ENCODE measurements at places on chromosomes 2 and 18.

GRCh38 chr2:170213651-170214050 lies 35.7 kb downstream of the MYO3B start:
- no peak for DNase-seq

DNA sequence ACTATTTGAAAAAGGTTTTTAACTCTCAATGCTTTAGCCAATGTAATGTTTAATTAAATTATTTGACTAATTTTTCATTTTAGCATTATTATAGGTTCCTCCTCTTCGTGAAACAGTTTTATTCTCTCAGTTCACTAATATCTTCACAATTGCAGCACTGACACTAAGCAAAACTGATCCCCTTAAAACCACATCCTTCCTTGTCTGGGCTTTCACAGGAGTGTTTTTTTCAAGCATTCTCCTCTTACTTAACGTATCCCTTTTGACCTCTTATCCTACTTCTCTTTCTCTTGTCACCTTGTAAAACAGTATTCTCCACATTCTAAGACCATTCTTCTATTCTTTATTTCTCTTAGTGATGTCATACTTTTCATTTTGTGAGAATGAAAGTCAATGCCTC lies 112.8 kb downstream of the DSC3 start:
- no peak for DNase-seq

- DNase-seq, result peak; percentile 89
These were observed at the start of gene TUBA4A for GRCh38 chr2:219253753-219254589. TUBA4A (minus strand) TSS chr2:219253918; CDS start chr2:219253858, 60 bp downstream.

- DNase-seq, result no peak
These were observed 496.7 kb downstream of the EIPR1 start for GRCh38 chr2:2880938-2881337.

DNA sequence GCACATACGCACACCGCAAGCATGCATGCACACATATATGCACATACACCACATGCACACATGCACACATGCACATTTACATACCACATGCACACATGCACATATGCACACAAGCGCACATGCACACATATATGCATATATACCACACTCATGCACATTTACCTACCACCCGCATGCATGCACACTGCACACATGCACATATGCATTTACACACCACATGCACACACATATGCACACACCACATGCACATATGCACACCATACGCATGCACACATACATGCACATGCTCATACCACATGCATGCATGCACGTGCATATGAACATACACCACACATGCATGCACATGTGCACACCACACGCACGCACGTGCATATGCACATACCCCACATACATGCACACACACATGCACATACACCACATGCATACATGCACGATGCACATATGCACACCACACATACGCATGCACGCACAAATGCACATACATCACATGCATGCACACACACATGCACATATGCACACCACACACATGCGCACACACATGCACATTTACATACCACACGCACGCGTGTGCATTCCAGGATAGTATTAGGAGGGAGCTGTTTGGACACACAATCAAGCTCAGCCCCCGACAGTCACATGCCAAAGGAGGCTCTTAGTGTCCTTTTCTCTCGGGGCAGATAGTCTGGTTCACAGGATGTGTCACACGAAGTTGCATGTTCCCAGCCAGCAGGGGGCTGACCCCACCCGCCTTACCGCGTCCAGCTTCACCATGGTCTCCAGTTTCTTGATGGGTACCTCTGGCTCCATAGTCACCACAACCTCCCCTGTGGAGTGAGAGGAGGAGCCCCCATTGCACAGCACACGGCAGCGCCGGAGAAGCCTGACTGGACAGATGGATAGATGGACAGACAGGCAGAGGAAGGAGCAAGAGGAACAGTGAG lies 5.9 kb downstream of the OTOF start:
- no peak for DNase-seq

- no peak for DNase-seq
These were observed 49.9 kb upstream of the ASPRV1 start for GRCh38 chr2:70011335-70011734.

DNA sequence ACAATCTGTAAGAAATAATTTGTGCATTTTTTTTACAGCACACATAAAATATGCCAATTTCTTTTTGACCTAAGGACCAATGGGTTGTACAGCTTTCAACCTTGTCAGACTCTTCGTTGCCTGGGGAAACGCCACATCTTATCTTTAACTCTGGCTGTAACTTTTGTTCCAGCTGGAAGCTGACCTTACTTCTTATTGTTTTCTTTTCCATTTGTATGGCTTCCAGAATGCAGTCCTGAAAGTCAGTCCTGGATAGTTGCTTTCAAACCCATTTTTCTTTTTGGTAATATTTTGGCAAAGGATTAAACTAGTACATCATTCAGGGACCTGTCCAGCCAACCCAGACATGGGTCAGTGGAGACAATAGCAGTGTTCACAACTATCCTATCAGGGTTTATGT lies 686.5 kb upstream of the CDH2 start:
- no peak for DNase-seq

DNA sequence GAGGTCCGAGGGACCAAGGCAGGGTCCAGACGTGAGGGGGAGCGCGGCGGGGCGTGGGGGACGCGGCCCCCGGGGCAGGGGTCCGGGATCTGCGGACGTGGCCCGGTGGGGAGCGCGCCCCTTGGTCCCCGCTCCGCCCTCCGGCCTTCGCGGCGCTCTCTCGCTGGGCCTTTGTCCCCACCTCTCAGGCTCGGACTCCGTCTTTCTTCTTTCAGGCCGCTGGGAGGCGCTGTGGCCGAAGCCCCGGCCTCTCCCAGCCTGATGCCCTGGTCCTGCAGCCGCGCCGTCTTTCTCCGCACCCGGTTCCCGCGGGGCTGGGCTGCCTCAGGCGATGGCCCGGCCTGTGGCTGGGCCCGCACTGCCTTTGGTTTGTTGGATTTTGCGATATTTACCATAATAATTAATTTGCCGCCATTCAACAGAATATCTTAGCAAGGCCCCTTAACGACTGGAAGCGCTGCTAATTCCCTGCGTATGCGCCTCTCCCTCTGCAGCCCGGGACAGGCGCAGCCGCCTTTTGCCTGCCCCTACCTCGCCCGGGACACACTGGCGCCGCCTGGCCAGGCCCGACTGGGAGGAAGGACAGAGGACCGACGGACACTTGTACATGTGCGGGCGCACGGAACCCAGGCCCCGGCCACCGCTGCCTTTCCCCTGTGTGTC lies 10.8 kb downstream of the SIX3 start:
- DNase-seq, result peak; percentile 58

- DNase-seq, result no peak
These were observed 9.0 kb downstream of the TBC1D8 start for GRCh38 chr2:101142163-101142562.

DNA sequence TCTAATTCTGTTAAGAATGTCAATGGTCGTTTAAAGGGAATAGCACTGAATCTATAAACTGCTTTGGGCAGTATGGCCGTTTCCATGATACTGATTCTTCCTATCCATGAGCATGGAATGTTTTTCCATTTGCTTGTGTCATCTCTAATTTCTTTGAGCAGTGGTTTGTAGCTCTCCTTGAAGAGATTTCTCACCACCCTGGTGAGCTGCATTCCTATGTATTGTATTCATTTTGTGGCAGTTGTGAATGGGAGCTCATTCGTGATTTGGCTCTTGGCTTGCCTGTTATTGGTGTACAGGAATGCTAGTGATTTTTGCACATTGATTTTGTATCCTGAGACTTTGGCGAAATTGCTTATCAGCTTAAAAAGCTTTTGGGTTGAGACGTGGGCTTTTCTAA lies 38.3 kb upstream of the WDR75 start:
- no peak for DNase-seq

DNA sequence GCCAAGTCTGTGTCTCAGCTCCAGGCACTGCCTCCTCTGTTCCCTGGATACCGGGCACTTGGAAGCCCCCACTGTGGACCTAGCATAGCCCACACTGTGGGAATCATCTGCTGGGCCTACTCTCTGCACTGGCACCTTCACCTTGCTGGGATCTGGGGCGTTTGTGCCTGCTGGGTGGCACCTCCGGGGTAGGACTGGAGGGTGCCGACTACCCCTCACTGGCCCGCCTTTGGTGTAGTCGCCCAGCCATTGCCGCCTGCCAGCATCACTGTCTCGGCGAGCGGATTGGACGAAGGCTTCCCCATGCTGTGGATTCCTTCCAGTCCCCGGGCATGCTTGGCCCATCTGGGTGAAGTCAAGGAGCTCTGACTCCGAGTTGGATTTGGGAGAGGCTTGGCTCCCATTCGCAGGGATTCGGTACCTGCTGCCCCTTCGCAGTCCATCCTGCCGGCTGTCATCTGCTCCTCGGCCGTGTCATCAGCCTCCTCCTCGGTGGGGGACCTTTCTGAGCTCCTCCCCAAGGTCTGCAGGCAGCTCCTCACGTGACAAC lies 180.6 kb upstream of the HDAC4 start:
- DNase-seq, result no peak

DNA sequence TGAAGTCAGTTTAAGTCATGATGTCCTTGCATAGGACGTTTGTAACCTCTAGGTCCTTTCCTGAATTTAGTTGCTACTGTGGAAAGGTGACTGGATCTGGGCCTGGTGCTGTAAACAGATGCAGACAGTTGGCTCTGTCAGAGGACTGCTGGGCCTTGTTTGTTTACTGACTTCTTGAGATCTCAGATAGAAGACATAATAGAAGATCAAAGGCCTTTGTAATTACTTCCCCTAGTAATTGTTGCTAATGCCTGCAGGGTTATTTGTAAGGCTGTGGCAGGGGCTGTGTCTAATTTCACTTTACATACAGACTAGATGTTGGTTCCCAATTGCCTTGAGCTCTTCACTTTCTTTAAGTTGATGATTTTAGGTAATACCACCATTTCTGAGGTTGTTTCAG lies 42.5 kb downstream of the LYPD6B start:
- no peak for DNase-seq

- no peak for DNase-seq
These were observed 44.6 kb downstream of the FAM168B start for GRCh38 chr2:131048641-131049040.

GRCh38 chr2:237496428-237496827 lies 9.4 kb downstream of the MLPH start:
- DNase-seq, result no peak

DNA sequence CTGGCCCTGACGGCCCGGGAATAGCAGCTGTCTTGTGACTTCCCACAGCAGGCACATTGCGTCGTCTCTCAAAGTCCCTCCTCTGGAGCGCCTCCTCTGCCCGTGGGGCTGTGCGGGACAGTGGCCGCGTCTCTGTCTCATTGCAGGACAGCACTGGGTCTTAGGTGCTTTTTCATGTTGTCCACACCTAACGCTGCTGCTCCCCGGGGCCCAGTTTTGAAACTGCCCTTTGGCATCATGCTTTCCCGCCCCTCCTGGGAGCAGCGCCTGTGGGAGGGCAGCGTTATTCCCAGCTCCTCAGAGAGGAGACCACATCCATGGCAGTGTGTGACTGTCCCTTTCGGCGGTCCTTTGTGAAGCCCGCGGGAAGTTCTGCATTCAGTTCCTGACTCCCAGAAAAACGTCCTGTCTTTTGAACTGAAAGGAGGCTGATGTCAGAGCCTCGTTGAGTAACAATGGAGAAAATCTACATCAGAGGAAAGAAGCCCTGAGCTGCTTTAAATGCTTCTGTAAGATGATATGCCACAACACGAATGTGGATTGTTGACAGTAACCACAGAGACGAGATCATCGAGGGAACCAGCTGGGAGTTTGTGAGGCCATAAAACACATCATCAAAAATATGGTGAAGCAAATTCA lies 226.0 kb downstream of the FAM210A start:
- no peak for DNase-seq

All from activated naive CD8-positive, alpha-beta T cell treated with anti-CD3 and anti-CD28 coated beads, Interleukin-2, amount 50 U/mL, for 24 hours (primary cell).